ENCODE measurements at places on chromosomes 12 and 14.
A peak's percentile ranks its signal among the peaks of the same experiment; 100 is the strongest.

DNA sequence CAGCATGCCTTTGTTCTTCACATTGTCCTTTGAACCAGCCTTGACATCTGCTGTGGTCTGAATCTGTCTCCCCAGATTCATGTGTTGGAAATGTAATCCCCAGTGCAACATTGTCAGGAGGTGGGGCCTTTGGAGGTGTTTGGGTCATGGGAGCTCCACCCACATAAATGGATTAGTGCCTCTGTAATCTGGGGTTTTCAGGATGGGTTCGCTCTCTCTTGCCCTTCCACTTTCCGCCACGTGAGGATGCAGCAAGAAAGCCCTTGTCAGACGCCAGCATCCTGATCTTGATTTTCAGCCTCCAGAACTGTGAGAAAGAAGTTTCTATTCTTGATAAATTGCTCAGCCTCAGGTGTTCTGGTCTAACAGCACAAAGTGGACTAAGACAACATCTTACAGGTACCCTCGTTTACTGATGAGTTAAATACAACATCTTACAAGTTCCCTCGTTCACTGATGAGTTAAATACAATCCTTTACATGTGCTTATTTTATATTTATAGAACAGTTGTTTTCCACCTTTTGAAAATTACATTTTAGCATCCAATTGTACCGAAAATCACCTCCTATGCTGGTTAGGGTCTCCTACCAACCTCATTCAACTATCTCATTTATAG lies 54.4 kb upstream of the RIMBP2 start:
- DNase-seq, result no peak

GRCh38 chr12:104671409-104672095 lies 214.8 kb downstream of the CHST11 start:
- no peak for DNase-seq

- DNase-seq, result no peak
Observed at GRCh38 chr12:84411031-84411430, 501.6 kb downstream of the SLC6A15 start.

DNA sequence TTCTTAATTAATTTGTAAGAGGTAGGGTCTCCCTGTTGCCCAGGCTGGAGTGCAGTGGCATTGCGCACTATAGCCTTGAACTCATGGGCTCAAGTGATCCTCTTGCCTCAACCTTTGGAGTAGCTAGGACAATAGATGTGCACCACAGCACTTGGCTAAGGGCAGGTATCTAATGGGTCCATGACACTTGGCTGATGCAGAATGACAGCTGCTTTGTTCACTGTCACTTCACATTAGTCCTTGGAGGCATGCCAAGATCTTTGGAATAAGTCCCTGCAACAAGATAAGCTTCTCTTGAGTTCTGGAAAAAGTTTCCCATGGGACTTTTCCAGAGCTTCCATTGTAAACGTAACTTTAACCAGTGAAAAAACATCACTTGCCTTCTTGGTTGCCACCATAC lies 23.4 kb downstream of the COQ6 start:
- no peak for DNase-seq

DNA sequence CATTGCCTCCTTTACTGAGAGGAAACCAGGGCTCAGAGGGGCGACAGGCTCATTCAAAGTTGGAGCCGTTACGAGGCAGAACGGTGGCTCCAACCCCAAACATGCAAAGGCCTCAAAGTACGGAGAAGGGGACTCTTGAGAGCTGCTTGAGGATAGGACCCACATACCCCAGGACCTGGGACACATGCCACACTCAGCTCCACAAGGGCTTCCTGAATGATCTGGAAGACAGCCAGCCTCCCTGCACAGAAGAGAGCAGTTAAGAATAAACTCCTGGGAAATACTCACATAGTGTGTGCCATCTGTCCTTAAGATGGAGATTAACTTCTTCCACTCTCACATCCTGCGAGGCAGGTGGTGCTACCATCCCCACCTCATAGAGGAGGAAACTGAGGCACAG lies 26.6 kb upstream of the NXPH4 start:
- DNase-seq, result no peak

DNA sequence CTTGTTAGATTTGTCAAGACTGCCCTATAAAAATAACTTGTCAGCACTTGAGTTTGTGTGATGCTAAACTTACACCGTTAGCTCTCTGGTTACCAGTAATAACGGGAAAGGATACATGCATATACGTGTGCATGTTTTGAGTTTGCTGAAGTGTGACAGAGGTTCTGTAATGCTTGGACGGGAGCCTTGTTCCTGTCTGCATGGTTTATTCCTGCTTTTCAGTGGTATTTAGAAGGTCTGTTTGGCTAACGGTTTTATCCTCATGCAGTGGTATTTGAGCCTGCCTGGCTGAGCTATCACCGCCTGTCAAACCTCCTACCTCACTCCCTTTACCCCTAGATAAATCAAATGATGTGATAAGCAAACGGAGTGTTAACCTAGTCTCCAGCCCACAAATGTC lies 305.6 kb downstream of the GALC start:
- no peak for DNase-seq

- no peak for DNase-seq
Observed at GRCh38 chr14:77844802-77845201, 44.9 kb downstream of the ADCK1 start.

DNA sequence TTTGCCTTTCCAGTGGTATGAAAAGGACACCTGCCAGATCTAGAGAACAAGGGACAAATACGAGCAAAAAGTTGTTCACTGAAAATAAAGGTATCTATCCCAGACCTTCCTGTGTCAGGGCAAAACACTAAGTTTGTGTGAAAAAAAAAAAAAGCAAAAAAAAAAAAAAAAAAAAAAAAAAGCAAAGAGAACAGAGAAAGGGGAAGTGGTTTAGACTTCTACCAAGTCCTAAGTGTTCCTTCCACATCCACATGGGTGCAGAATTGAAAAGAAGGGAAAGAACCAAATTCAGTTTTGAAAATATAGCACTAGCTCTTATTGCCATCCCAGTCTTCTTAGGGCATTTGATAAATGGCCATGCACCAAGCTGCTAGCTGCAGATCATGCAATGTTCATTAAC lies 41.7 kb downstream of the ZCRB1 start:
- no peak for DNase-seq

- no peak for DNase-seq
Observed at GRCh38 chr12:105358789-105359188, 28.3 kb downstream of the C12orf75 start.

GRCh38 chr14:35814371-35815005 lies 5.4 kb upstream of the RALGAPA1 start:
- peak; percentile 79 for DNase-seq

- no peak for DNase-seq
Observed at GRCh38 chr12:94767956-94768355, 117.6 kb upstream of the TMCC3 start.

DNA sequence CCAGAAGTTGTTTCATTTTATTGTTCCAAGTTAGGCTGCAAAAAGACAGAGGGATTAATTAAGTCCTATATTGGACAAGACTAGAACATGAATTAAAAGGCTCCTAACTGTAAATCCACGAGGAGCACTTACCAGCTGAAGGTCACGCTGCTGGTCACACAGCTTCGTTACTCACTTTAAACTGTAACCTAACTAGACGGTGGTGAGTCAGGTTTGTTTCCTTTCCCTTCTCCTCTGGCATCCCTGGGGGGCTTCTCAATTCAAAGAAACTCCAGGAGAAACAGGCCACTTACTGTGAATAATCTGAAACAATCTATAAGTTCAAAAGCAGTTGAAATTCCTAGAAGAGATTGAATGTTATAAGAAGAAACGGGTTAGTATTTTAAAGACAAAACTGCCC lies 331.4 kb downstream of the BCAT1 start:
- no peak for DNase-seq

GRCh38 chr14:53692451-53692850 lies 264.2 kb downstream of the BMP4 start:
- no peak for DNase-seq

DNA sequence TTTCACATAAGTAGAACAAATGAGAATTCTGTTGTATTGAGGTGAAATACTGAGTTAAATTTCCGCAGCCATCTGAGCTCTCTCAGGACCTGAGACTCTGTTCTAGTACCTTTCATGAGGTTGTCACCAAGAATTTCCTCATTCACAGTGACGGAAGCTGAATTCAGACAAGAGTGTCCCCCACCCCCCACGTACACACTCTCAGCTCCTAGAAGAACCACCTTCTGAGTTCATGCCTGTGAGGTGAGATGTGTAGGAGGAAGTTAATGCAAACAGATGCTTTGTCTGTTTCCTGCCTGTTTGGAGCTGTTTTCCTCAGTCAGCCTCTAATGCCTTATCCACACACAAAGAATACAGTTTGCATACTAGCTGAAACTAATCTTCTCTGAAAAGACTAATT lies 18.2 kb downstream of the BICDL1 start:
- DNase-seq, result peak; percentile 5

DNA sequence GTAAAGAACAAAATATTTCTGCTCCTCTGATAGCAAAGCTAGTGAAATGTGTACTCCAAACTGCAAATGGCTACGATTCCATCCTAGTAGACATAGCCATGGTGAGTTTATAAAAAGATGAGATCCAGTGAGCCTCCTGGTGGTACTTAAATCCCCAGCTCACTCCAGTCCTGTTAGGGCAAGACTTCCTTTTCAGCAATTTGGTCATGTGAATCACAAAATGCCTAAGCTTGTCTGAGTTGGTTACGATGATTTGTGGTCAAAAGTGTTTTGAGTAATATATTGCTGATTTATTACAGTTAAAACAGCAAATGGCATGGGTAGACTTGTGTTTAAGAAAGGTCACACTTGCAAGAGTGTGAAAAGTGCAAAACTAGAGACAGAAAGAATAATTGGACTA lies 102.7 kb upstream of the NAV3 start:
- DNase-seq, result no peak

DNA sequence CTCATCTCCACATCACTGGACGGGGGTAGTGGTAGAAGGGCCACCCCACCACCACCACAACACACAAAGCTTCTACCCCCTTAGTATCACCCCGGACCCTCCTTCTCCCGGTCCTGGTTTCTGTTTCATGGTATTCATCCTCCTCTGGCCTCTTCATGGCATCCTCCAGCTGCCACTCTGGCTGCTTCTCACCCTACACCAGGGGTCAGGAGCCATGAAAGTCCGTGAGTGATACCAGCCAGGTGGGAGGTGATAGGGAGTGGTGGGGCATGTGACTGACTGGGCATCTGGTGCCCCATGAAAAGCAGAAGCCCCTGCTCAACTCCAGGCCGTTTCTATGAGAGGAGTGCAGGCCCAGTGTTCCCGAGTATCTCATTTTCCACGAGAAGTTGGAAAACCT lies 151.4 kb upstream of the HIF1A start:
- no peak for DNase-seq

- DNase-seq, result no peak
Observed at GRCh38 chr12:23618718-23619117, 330.8 kb downstream of the SOX5 start.

- DNase-seq, result no peak
Observed at GRCh38 chr12:108896336-108896735, 16.4 kb downstream of the DAO start.

DNA sequence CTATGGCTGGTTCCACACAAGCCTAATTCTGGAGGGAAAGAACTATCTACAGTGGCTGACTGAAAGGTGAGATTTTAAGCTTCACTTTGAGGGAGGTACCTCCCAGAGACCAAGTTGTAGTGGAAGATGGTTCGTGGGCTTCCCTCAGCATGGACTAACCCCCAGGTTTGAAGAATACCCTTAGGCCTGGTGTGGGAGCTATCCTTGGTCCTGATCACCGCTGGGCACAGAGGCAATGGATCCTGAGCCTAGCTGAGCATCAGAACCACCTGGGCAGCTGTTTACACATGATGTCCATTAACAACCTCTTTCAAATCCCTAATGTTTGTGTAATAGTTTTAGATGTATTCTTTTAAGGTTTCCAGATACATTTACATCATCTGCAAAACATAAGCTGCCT lies 10.3 kb downstream of the DAO start:
- DNase-seq, result peak; percentile 48

Data from neural progenitor cell (in vitro differentiated cells).